Activated T-cell treated with anti-CD3 and anti-CD28 coated beads for 1 hour (primary cell): ENCODE measurements at places on chromosomes 11 and 22.

DNA sequence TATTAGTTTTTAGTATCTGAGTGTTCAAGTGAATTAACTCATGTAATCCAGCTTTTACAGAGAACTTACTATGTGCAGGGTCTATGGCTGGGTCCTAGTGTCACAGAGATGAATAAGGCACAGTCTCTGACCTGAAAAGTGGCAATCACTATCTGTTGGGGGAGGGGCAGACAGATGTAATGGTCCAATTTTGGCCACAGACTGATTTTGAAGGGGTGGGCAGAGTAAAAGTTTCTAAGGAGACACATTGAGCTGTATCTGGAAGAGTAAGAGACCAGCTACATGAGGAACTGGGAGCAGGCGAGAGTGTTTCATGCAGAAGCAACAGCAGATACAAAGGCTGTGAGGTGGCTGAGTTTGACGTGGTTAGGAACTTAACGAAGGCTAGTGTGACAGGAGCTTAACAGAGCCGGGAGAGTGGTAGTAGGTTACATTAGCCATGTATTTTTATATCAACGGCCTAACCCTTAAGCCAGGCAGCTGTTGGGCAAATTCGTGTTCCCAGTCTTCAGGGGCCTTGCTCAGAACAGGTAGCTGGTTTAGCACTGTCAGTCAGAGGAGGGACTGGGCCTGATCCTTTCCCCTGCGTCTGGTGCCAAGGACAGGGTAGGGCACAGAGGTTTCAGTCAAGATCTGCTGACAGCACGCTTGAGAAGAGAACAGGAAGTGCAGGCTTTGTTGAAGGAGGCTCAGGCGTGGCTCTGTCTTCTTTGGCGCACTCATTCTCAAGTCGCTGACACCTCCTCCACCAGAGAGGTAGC is 1.4 kb upstream of the STIM1 start:
- DNase-seq = peak; percentile 46

DNA sequence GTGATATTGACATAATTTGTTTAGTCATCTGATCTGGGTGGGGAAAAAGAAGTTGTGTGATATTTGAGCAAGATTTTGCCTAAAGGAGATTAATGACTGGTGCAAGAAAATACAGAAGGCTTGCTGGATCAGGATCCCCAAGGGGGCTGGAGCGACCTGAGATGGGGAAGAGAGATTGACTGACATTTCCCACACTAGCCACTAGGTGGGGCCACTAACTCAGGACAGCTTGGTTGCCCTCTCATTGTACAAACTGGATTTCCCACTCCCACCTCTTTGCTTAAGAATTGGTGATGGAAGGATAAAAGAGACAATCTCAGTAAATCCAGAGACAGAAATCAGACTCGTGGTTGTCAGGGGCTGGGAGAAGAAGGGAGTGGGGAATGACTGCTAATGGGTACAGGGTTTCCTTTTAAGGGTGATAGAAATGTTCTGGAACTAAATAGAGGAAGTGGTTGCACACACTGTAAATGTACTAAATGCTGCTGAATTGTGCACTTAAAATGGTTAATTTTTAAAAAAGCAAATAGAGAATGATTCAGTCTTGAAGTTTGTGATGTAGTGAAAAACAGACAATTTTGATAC is 50.7 kb downstream of the CTTN start:
- DNase-seq = no peak

DNA sequence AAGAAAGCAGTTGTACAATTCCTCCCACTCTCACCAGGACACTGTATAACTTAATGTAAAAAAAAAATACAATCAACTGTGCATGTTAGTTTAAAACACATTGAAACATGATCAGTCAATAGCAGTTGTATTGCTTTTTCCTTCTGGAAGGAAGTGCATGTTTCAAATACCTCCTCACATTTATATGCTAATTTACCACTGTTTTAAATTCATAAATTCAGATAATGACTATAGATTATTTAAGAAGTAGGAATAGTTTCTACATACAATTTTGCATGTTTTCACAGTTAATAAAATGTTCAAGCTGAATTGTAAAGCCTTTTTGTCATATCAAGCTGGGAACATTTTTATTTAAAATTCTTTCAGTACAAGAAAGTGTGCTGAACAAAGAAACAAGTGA is 3.3 kb downstream of the GRIA4 start:
- no peak for DNase-seq

GRCh38 chr11:28269586-28269985 is 161.4 kb downstream of the METTL15 start:
- DNase-seq = no peak

DNA sequence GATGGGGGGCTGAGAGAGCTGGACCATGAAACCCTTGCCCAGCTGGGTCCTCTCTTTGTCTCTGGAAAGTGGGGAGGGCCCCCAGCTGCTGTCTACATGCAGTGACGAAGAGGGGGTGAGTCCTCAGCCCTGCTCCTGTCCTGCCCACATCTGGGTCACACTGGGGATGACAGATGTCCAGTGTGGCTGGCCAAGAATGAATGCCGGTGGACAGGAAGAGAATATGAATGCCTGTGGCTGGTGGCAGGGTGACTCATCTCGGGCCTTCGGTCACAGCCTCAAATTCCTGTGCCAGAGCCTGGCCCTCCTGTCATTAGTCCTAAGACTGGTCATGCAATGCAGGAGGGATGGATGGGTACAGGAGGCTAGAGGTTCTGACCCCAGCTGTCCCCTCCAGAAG is 2.2 kb upstream of the PNPLA3 start:
- no peak for DNase-seq

DNA sequence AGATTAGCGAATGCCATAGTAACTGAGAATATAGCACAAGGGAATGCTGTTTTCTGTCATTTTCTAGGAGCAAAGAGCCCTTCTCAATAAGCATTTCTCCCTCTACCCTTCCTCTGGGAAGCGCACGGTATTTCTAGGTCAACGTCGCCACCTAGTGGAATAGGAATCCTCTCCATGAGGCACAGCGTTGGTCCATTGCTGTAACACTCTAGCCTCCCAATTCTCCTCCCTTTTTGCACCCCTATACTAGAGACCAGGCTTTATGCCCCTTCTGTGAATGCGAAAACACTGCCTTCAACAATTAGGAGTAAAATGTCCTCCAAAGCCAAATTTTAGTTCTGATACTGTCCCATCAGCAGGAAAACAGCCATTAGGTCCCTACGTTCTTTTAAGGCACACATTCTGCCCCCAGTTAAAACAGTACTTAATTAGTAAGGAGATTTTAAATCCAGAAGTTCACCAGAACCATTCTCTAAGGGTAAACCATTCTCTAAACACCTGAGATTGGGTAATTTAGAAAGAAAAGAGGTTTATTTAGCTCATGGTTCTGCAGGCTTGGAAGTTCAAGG is 12.8 kb upstream of the HYLS1 start:
- peak; percentile 17 for DNase-seq

DNA sequence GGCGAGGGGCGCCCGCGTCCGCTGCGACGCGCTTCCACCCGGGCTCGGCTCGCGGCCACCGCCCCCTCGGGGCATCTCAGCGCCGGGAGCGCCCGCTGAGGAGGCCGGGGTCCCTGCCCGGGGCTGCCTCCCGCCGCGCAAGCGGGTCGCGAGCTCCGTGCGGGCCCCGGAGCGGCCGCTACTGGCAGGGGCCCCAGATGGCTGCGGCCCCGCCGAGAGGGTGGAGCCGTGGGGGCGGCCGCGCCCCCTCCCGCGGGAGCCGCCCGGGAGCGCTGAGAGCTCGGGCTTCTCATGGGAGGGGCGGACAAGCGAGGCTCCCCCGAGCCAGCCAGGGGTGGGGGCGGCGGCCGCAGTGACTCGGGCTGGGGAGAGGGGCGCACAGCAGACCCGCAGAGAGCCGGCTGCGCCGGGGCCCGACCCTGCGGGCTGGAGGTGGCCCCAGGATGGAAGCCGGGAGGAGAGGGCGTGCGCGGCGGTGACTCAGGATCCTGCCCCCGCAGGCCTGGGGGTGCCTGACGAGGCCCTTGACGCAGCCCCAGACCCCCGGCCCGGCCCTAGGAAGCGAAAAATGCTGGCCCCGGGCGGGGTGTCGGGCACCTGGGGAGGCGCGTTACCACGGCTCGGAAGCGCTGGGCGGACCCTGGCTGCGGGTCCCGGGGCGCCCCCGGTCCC is 603 bp upstream of the ZFTA start:
- DNase-seq = no peak

- no peak for DNase-seq
These were observed 81.9 kb downstream of the BDNF start for GRCh38 chr11:27618281-27618915.

DNA sequence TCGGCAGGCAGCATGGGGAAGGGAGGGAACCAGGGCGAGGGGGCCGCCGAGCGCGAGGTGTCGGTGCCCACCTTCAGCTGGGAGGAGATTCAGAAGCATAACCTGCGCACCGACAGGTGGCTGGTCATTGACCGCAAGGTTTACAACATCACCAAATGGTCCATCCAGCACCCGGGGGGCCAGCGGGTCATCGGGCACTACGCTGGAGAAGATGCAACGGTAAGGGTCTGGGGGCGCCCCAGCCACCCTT is 204 bp downstream of the FADS2 start:
- DNase-seq = no peak
